Cerebellum (tissue), 4 donors: ENCODE measurements at places on chromosomes 3 and 15. TPM values are rescaled to one million over a fixed set of nuclear protein-coding genes. Genes with fewer than 3 reads are reported as not detected.

GRCh38 chr3:48532271-48532976 lies 24.2 kb downstream of the PFKFB4 start:
- DNase-seq: no peak

STX19 gene
- total RNA-seq: not detected

DNA sequence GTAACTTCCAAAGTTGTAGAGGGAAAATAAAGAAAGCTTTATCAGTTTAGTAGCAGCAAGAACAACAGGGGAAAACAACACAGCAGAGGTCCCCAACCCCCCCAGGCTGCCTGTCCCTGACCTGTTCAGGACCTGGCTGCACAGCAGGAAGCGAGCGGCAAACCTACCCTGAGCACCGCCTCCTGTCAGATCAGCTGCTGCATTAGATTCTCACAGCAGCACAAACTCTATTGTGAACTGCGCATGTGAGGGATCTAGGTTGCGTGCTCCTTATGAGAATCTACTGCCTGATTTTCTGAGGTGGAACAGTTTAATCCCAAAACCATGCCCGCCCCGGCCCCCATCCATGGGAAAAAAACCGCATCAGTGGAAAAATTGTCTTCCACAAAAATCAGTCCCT lies 40.3 kb downstream of the USP50 start:
- DNase-seq: no peak

GRCh38 chr15:89874926-89875564 lies 18.7 kb downstream of the AP3S2 start:
- DNase-seq: peak; percentile 80
